ENCODE measurements at places on chromosomes 3 and 15.

- DNase-seq = no peak
These were observed 654.6 kb downstream of the MECOM start for GRCh38 chr3:169008776-169009358.

DNA sequence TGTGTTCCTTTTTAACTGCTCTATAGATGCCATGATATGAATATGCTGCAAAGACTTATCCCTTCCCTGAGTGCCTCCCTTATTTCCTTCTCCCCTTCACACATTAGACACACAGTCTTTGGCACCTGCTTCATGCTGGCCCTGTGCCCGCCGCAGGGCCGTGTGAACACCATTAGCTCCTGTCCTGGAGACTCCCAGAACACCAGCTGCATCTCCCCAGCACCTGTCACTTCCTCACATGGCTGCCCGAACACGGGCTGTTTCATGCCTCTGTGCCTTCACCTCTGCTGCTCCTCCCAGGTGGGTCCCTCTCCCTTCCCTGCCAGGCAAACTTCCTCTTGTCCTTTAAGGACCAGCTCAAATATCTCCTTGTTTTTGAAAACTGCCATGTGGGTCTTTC is 40.5 kb upstream of the SEC13 start:
- no peak for DNase-seq

DNA sequence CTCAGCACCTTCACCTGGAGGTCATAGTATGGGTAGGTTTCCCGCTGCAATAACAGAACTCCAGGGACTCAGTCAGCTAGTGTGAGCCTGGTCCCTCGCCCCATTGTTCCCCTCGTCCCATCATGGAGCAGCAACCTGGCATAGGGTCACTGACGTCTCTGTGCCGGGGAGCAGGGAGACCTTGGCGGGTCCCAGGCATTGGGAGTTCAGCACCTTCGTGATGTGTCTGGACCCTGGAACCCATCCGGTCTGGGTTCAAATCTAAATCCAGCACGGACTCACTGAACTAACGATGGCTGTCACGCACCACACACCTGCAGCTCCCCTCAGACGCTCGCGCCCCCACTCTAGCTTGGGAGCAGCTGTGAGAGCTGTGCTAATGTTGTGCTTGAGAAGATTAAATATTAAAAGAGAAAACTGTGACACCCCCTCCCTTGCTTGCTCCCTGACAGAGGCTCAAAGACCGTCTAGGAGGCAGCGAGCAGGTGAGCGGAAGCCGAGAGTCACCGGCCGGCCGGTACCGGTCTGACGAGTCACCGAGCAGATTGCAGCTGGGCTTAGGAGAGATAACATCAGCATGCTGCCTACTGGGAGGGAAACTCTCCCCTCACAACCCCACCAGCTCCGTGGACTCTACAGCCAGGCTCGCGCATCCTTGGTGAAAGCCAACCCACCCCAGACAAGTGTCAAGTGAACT is 742 bp downstream of the PLA2G4F start:
- DNase-seq = no peak

GRCh38 chr15:66897971-66898370 is 167.4 kb upstream of the SMAD3 start:
- no peak for DNase-seq

- DNase-seq = no peak
These were observed 75.0 kb downstream of the AAGAB start for GRCh38 chr15:67179411-67179995.

DNA sequence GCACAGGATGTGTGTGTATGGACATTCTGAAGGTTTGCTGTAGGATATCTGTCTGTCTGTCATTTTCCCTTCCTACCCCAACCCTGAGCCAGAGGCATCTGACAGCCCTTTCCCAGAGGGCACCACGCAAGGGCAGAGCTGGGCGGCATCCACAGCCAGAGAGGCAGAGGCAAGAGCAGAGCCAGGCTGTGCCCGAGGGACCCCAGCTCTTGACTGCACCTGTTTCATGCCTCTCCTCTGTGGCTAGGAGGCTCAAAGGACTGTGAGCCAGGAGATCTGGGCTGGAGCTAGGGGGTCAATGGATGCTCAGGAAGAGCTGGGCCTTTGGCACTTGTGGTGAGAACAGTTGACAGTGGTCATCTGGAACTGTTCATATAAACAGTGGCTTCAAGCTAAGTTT is 4.8 kb upstream of the APEH start:
- no peak for DNase-seq

GRCh38 chr3:181753391-181753790 is 41.7 kb downstream of the SOX2 start:
- DNase-seq = no peak

DNA sequence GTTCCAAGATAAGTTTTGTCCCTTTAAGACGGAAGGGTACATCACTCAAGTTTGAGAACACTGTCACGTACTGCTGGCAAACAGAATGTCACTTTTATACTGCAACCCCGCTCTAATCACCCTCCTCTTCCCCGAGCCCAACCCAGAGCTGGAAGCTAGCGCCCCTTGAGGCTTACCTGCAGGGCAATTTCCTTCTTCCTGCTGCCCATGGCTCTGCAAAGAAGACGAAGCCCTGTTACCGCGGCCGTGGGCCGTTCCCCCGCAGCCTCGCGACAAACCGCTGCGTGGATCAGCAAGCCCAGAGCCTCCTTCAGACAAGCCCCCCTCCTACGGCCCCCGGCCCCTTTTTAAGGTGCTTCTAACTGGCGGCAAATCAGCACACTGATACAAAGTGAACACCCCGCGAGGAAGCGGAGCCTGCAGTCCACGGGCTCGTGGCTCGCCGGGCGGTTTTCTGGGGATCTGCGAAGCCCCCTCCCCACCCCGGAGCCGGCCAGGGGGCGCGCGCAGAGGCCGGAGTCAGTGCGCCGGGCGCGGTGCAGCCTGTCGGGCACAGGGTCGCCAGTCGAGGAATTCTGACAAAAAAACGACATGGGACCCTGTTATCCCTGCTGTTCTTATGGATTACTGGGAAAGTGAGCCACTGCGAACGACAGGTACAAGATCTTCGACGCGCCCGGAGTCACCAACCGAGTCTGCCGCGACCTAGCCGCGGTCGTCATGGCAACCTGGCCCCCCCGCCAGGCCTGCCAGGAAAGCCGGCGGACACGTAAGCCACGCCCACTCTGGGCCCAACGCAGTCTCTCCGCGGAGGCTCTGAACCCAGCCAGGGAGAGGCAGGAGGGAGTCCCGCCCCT is at the start of gene NME9:
Gene NME9, minus strand, starts transcription at position 725 of the 857 bp plus-strand sequence. Its CDS starts 516 bp downstream, at position 209.
- DNase-seq = peak; percentile 86

DNA sequence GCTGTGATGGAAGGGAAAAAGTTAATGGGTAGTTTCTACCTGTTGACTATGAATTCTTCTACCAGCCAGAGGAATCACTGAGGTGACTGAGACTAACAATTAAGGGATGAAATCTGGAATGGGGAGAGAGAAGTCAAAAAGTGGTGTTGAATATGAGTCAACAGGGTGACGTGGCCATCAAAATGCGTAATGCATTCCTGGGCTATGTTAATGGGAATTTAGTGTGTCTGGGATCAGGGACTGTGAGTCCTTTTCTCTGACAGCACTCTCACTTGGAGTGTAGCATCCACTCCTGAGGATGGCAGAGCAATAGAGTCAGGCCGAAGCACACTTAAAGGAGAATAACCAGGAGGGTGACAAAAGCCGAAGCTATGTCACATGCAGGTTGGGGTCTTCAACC is 60.4 kb downstream of the MESD start:
- DNase-seq = no peak
